K562 (cell line): ENCODE measurements at places on chromosomes 3 and 15. TPM values are rescaled to one million over a fixed set of nuclear protein-coding genes. Genes with fewer than 3 reads are reported as not detected.
A peak's percentile ranks its signal among the peaks of the same experiment; 100 is the strongest.

DNA sequence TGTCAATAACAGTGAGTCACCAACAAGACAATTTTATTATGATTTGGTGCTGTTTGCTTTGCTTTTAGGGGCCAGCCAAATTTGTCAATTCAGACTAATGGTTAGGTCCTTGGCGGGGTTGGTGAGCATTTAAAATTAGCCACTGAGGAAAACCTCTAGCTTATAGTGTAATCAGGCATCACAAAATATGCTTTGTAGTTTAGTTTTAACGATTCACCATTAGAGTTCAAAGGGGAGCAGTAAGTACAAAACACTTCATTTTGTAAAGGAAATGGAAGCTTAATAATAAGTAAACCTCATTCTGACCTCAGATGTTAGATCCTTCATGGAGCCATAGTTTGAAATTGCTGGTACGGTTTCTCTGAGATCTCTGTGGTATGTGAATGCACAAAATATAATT lies 218.4 kb upstream of the GOLIM4 start:
- no peak for DNase-seq

DNA sequence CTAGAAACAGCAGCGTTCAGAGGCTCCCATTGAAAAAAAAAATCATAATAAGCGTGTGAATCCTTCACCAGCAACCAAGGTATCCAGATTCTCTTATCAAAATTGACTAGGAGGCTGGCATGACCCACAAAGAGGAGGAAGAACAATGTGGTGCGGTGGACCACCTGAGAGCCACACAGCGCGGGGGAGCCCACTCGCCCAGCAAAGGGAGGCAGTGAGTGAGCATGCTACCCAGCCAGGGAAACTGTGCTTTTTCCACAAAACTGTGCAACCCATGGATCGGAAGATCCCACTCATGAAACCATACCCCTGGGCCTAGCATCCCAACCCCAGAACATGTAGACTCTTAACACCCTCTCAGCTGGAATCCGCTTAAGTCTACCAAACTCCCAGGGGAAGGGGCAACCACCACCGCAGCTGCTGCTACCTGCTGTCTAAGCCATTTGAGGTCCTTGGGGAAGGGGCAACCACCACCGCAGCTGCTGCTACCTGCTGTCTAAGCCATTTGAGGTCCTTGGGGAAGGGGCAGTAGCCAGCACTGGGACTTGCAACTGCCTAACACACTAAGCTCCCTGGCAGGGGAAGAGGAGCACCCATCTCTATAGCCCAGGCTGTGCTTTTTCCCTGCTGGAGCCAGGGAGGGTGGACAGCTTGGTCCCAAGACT lies 102.8 kb upstream of the CLDN18 start:
- no peak for DNase-seq

DNA sequence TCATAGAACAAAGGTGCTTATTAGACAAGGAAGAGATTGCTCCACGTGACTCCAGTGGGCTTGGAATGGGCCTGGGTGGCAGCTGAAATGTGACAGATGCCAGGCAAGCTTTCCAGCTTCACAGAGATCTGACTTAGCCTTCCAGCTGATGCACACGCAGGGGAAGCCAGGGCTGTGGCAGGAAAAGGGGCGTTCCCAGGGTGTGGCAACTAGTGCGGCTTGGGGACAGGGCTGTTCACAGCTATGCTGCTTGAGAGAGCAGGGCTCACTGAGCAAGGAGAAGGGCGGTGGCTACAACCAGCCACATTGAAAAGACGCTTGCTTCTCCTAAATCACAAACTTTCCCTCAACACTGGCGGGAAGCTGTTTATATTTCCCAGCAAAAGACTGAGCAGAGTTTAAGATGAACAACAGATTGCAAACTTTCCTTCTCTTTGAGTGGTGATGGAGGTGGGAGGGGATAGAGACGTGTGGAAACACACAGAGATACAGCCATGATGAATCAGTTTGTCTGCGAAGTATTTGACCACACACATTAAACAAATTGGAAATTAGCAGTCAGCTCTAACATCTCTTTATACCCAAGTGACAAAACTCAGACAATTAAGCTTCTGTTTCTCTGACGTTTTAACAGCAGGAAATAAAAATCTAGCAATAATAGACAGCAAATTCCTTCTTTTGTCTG lies 127.5 kb downstream of the BDH1 start:
- DNase-seq: peak; percentile 61

- DNase-seq: no peak
These were observed 24.3 kb upstream of the ATP8B4 start for GRCh38 chr15:50143255-50143860.

DNA sequence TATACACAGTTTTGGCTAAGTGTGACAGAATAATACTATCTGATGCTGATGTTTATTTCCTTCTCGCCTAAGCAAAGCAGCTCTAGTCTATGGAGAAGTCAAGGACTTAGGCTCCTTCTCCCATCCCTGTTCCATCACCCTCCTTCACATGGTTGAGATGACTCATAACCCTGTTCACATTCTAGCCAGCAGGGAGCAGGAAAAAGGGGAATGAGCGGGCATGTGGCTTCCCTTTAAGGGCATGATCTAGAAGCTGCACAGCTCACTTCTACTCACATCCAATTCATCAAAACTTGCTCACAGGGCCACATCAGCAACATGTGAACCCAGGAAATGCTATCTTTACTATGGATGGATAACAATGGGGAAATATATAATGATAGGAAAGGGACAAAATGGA lies 40.9 kb downstream of the CBLB start:
- DNase-seq: peak; percentile 5

GRCh38 chr3:171862993-171863521 lies 19.9 kb downstream of the TMEM212 start:
- no peak for DNase-seq

- no peak for DNase-seq
These were observed 9.8 kb upstream of the SNRPN start for GRCh38 chr15:24944954-24945353.

LRRIQ4 gene
- polyA plus RNA-seq: not detected in 2 replicates

IGSF11 gene
- 1.8 and 2.5 TPM in 2 replicates for polyA plus RNA-seq
